Stimulated activated CD8-positive, alpha-beta memory T cell treated with anti-CD3 and anti-CD28 coated beads, Interleukin-4, amount 100 ng/mL, for 48 hours (primary cell): ENCODE measurements at places on chromosomes 4 and X.

DNA sequence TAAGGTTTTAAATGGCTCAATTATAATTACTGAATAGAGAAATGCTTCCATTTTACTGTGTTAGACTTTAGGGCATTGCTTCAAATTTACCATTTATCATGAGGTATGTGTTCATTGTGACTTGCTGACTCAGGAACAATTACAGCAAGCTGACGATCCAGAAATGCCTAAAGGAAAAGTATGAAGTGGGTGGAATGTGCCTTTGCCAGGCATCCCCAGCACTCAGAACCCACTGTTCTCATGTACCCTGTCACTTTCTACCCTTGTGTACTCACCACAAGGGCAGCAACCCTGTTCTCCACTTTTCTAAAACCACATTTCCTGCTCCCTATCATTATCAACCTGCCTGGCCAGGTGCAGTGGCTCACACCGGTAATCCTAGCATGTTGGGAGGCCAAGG, 41.5 kb downstream of the QRFPR start:
- no peak for DNase-seq

DNA sequence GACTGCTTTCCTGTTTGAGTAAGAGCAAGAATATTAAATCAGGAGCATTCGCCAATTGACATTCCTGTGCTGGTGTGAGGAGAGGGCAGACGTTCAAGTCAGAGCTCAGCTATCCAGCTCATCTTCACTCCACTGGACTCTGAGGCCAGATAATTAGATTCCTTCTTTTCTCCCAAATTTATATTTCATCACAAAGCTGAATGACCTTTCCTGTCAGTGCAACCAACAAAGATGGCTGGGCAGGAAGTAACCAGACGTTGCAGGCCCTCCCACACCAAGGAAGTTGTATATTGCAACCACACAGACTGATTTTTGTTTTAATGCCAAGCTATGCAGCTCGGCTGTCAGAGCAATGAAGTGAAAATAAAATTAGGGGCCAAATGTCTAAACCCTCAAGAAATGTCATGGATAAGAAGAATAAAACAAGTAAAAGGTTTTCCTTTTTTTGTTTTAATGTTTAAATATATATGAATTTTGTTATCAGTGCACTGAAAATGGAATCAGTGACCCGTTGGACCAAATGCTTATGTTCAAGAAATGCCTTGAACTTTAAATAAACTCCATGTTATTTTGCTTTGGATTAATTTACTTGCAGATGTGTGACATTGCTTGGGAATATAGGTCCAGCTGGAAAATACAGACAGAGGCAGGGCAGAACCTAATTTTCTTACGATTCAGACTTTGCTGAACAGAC, 578.9 kb upstream of the FAT1 start:
- DNase-seq: no peak

DNA sequence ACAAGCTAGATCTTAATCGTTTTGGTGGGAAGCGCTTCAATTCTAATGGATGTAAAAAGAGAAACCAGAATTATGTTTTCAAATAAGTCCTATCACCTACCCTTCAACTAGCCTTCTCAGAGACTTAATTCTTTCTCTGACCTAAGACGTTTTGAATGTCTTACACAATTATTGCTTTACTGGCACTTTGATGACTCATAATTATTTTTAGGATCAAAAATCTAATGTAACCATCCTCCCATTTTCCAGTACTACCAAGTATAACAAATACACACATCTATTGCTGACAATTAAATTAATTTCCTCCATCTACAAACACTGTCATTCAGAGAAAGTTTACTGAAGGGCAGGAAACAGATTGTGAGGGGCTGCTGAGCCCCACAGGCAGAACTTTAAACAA, 108.6 kb downstream of the PPP3CA start:
- DNase-seq: no peak

- no peak for DNase-seq
Observed at GRCh38 chr4:47852136-47852535, 14.3 kb upstream of the CORIN start.

DNA sequence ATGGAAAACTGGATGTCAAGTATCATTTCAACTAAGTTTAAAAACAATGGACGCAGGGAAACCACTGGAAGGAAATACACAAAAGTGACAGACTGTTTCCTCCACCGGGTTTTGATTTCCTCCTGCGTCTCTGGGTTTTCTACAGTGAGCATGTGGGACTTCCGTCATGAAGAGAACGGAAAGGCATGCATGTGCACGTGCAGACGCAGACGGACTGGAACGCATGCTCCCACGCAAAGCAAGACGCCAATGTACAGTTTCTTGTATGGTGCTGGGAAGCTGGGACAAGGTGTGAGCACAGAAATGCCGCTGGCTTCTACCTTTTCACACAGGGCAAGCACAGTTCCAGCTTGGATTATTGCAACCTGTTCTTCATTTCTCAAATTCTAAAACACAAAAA, 30.3 kb upstream of the C4orf50 start:
- DNase-seq: no peak

- no peak for DNase-seq
Observed at GRCh38 chrX:151174581-151175282, 1.7 kb upstream of the GPR50 start.

- peak; percentile 57 for DNase-seq
Observed at GRCh38 chr4:139950568-139950967, 203.4 kb downstream of the MAML3 start.

DNA sequence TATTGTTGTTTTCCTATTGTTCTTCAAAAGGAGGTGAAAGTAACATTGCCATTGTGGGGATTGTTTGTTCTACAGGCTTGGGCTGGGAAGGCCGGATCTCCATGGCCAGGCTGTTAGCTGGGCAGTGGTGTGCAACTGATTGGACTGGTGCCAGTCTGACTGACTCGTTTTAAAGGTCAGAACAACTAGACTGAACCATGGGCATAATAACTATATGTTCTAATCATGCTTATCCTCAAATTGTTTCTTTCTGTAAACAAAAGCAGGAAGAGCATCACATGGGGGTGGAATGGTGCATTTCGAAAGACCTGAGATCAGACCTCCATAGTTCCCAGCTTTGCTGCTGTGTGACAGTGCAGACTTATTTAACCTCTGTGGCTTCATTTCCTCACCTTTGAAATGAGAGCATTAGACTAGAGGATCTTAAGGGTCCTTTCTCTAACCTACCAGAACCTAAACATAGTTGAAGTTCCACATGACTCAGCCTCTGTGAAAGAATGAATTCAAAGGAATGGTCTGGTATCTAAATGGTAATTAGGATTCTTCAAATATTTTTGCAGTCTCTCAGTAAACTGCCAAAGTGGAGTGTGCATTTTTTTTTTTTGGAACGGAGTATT, 66.7 kb upstream of the PGRMC2 start:
- DNase-seq: no peak
